ENCODE measurements at places on chromosomes 11 and 22.

GRCh38 chr22:44760476-44760875, 8.1 kb downstream of the ARHGAP8 start:
- no peak for DNase-seq

DNA sequence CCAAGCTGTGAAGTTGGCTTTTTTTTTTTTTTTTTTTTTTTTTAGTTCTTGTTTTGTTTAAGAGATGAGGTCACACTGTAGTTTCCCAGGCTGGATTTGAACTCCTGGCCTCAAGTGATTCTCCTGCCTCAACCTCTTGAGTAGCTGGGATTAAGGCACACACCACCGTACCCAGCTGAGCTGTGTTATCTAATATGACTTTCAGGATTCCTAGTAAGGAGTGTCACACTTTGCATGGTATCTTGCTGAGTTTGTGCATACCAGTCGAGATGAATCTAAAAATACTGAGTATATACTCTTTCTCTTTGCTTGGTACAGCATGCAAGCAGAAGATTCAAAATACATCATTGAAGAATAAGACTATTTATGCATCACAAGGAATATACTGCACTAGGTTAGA, 58.6 kb downstream of the SIK2 start:
- no peak for DNase-seq

- no peak for DNase-seq
These were observed 29.3 kb downstream of the LINC01488 start for GRCh38 chr11:69510471-69511357.

DNA sequence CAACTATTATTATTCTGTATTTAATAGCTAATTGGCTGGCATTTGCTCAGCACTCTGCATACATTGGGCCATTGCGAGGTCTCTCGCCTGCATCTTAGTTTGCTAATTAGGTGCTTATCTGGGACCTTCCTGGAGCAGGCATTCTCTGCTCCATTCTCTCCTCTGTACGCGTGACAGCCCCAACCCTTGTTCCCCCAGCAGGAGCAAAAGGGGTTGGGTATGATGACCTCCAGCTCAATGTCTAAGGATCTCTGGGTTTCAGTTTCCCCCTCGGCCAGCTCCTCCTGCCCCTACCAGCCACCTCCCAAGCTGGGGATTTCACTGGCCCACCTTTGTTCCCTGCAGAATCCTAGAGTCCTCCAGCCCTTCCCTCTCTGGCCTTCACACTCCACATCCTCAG, 9.7 kb upstream of the LGALS2 start:
- no peak for DNase-seq

GRCh38 chr11:69014084-69014851, 1.2 kb upstream of the MRGPRF start:
- DNase-seq = no peak

- no peak for DNase-seq
These were observed 983.5 kb downstream of the BRD1 start for GRCh38 chr22:48844056-48844675.

GRCh38 chr11:95095858-95096587, 6.4 kb downstream of the ENDOD1 start:
- no peak for DNase-seq

GRCh38 chr22:36828815-36829214, 12.0 kb upstream of the PVALB start:
- DNase-seq = no peak

- no peak for DNase-seq
These were observed 64.7 kb downstream of the PARVG start for GRCh38 chr22:44245438-44245837.

DNA sequence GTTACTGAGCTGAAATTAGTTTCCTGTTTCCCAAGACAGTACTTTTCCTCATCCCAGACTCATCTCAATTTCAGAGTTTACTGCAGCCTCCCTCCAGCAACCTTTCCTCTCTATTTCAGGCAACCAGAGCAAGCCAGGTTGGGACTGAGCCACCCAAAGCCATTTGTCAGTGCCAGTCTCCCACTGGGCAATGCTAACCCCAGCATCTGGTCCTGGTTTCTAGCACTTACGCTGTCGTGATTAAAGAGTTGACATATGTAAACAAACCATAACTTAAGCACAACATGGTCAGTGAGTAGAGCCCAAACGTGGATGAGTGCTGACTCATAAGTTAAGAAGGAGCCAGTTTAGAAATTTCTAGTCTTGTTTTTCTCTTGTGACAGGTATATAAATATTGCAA, 119.6 kb upstream of the BLID start:
- DNase-seq = no peak

- DNase-seq = no peak
These were observed 6.0 kb downstream of the OR2AT4 start for GRCh38 chr11:75090671-75091177.

GRCh38 chr11:133948711-133949110, 8.1 kb downstream of the IGSF9B start:
- no peak for DNase-seq

DNA sequence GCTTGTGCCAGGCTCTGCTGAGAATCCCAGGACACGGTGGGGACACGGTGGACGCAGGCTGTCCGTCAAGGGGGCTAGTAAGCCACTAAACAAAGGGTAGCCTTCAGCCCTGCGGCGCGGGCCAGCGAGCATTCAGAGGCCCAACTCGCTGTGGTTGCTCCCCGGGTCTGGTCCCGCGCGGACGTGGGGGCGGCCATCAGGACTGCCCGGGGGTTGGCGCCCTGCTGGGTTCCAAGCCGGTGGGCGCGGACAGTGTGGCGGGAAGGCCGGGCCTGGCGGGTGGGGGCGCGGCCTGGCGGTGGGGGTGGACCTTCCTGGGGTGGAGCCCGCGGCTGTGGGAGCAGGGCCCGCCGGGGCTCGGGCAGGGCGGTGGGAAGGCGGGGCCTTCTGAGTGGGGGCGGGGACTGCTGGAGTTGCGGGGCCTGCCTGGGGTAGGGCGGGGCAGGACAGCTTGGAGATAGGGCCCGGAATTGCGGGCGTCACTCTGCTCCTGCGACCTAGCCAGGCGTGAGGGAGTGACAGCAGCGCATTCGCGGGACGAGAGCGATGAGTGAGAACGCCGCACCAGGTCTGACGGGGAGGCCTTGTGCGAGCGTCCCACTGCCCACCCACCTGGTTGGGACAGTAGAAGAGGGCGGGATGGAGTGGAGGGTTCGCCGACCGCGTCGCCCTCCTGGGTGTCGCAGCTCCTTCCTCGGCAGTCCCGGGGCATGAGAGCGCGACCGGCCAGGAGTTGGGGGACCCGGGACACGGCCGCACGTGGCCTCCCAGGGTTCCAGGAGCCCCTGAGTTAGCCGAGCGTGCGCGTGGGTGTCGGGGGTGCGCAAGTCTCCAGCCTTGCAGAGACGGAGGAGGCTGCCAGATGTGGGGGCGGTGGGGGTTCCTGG, at the start of gene SERHL2:
SERHL2 (plus strand) TSS at position 482 of the 887 bp plus-strand sequence; CDS start at position 547, 65 bp downstream.
- peak; percentile 92 for DNase-seq

DNA sequence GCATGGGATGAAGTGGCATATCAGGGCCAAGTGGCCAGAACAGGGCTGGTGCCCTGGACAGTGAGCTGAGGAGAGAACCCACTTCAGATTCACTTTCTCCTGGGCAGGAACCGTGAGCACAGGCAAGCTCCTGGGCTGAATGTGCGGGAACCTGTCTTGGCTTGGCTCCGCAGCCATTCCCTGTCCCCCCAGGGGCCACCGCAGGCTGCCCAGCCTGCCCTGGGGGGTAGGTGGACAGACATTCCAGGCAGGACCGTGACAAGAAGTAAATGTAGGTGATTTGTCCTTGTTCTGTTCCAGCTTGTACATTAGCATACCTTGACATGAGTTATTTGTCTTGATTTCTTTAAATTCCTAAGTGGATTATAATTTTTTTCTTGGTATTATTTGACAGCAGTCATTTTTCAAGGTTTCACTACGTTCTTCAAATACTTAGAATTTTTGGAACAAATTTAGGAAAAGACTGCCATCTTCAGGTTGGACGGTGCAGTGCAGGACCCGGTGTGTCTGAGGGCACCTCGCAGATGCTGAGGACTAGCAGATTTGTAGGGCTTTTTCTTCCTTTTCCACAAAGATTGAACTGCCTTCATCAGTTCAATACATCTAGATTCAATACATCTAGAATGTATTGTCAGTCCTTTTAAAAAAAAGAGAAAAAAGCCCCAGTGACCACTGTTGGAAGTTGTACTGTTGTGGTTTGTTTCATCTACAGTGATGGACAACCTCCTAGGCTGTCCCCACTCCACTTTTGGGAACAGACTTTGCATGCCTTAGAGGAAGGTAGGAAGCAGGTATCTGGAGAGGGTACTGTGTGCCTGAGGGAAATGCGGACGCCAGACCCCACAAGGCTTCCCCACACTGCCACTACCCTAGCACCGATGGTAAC, 115.1 kb upstream of the RASSF10 start:
- peak; percentile 40 for DNase-seq

- DNase-seq = no peak
These were observed 209.1 kb downstream of the BUD13 start for GRCh38 chr11:116563712-116564047.

DNA sequence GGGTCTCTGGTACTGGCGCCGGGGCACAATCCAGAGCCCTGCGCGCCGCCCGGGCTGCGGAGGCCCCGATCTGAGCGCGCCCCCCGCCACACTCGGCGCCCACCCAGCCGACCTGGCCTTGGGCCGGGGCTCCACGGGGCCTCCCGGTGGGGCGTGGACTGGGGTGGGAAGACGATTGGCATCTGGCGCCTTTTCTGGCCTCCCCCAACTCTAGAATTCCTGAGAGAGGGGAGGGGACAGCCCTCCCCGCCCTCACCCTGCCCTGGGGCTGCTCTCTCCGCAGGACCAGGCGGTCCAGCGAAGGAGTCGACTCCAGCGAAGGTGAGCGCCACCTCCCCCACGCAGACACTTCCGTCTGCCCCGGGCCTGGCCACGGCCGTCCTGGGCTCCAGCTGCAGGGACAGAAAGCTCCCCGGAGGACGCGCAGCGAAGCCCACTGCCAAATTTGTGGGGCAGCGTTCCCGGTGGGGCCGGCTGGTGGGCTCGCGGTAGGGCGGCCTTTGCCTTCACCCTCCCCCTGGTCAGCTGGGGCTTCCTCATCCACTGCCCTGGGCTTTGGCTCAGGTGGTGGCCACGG, 593 bp downstream of the SSH3 start:
- no peak for DNase-seq

DNA sequence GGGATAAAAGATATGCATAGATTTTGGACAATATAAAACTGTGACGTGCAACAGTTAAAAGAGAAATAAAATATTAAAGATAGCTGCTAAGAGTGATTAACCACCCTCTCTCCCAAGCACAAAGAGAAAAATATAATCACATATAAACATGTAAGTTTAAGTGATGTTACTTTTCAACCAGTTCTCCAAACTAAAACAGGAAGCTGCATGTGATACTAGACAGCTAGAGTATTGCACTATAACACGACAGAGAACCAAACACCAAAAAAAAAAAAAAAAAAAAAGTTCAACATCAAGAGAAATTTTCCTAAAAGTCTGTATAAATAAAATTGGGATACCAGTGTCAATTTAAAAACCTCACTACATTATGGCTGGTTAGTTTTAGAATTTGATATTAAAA, 79.1 kb downstream of the PICALM start:
- DNase-seq = no peak

- no peak for DNase-seq
These were observed 38.1 kb upstream of the ARL14EP start for GRCh38 chr11:30284836-30285235.

- DNase-seq = no peak
These were observed 96.8 kb downstream of the TTC28 start for GRCh38 chr22:28582806-28583205.

- DNase-seq = no peak
These were observed 22.5 kb downstream of the TRAF6 start for GRCh38 chr11:36487619-36488018.

- DNase-seq = peak; percentile 8
These were observed 117.4 kb downstream of the SGSM3 start for GRCh38 chr22:40487663-40488249.

- DNase-seq = no peak
These were observed 1.2 kb downstream of the P2RY6 start for GRCh38 chr11:73273222-73273895.

GRCh38 chr11:128687321-128687720, 6.6 kb upstream of the FLI1 start:
- DNase-seq = no peak

DNA sequence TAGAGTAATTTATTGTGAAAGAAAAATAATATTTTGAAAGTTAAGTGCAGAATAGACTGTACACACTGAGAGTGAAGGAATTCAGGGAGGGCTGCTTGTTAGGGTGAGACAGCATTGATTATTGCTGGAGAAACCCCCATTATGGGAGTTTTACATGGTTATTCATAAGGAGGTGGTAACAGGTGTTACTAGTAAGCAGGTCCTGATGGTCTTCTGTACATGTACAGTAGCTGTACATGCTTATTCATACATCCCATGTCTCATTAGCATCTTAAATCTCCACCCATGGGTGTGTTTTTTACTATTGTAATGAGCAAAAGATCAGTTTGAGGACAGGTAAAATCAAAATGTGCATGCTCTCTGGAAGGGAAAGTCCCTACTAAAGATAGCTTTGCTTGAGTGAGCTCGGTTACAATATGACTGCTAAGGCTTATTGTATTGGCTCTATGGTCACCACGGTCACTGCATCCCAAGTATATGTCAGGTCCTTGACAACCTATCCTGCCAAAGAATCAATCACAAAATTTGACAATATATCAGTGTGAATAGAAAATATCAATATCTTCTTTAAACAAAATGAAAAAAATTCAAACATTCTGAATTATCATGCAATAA, 6.2 kb downstream of the KDM4F start:
- DNase-seq = no peak

DNA sequence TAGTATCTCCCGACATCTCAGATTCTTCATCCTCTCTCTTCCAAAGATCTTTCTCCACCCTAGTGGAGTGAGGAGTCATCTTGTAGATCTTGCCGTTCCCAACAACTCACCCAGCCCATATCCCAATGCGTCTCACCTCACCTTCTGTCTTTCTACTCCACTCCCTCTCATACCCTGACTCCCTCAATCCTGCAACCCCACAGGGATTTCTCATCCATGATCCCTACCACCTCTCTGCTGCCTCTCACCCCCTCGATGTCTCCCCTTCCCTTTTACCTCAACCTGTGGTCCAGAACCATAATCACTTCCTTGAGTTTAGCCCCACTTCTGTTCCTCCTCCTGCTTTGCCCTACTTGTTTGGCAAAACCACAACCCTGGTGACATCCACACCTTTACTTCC, 41.7 kb downstream of the OTOG start:
- DNase-seq = no peak

- no peak for DNase-seq
These were observed 22.1 kb downstream of the YPEL1 start for GRCh38 chr22:21713428-21714058.

All from stimulated activated CD4-positive, alpha-beta T cell treated with anti-CD3 and anti-CD28 coated beads, Interleukin-4, amount 100 ng/mL, for 24 hours (primary cell).